ENCODE measurements at places on chromosomes 13 and 19. TPM values are rescaled to one million over a fixed set of nuclear protein-coding genes. Genes with fewer than 3 reads are reported as not detected.

- peaks cover 3% of the 10 kb centered on the region for H3K36me3 ChIP-seq
- H3K27ac ChIP-seq, result no peak overlapping the region
- DNase-seq, result no peak
- no peaks in the 10 kb centered on the region for H3K4me1 ChIP-seq
- no peak overlapping the region for H3K4me3 ChIP-seq
These were observed 201.9 kb upstream of the SOX1 start for GRCh38 chr13:111865046-111865445.

DNA sequence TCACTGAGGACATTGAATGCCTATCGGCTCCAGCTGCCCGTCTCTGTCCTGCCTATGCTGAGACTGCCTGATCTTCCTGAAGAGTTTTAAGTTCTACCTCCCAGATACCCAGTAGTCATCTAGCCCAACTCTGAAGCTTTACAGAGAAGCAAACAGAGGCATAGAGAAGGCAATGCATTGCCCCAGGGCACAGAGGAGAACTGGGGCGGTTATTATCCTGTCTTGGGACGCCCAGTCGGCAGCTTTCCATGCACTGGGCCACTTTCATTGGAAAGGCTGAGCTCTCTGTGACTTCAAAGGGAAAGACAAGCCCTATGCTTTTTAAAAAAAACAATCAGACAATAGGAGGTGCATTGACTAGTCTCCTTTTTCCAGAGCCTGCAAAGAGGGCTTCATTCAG, 71.6 kb downstream of the HSPH1 start:
- no peaks in the 10 kb centered on the region for H3K36me3 ChIP-seq
- no peak overlapping the region for H3K27ac ChIP-seq
- peaks cover 5% of the 10 kb centered on the region for H3K4me1 ChIP-seq
- H3K4me3 ChIP-seq, result no peak overlapping the region
- no peak for DNase-seq

The PROZ gene
- total RNA-seq, result not detected

DNA sequence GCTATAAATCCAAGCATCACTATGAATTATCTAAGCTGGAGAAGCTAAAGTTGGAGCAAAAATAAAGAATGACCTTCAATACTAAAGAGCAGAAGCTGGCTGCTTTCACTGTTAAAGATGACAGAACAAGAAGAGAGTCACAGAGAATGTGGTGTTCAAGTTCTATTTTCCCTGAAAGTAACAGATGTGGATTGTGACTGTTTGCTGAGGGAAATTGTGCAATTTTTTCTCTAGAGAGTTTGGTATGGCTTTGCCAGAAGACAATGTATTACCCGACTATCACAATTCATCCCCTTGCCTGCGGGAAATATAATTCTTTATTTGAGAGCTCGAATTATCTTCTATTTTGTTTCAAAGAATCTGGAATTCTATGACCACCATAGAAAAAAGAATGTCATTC, 83.1 kb downstream of the TNFSF13B start:
- DNase-seq, result no peak
- no peak overlapping the region for H3K4me3 ChIP-seq
